Heart right ventricle (tissue), 16 donors: ENCODE measurements at places on chromosomes 4 and X. TPM values are rescaled to one million over a fixed set of nuclear protein-coding genes. Genes with fewer than 3 reads are reported as not detected.

PCDH19 gene
- 0.16 TPM for polyA plus RNA-seq

MFAP3L gene
- polyA plus RNA-seq, result 1.0 TPM

TMEM35A gene
- 0.07 TPM for polyA plus RNA-seq

DACH2 gene
- polyA plus RNA-seq, result not detected

MXRA5 gene
- 0.75 TPM for polyA plus RNA-seq

KIT gene
- polyA plus RNA-seq, result 0.07 TPM

SORCS2 gene
- polyA plus RNA-seq, result 0.25 TPM

ADH6 gene
- polyA plus RNA-seq, result not detected

FABP2 gene
- polyA plus RNA-seq, result 1.3 TPM

LIMCH1 gene
- polyA plus RNA-seq, result 28.4 TPM

RHOXF2 gene
- polyA plus RNA-seq, result not detected

MAMLD1 gene
- 1.4 TPM for polyA plus RNA-seq

SULT1E1 gene
- polyA plus RNA-seq, result not detected

PLAC1 gene
- polyA plus RNA-seq, result not detected

SLC7A11 gene
- polyA plus RNA-seq, result 0.07 TPM

MTNR1A gene
- polyA plus RNA-seq, result not detected

XK gene
- 1.8 TPM for polyA plus RNA-seq

SPANXA2 gene
- not detected for polyA plus RNA-seq
